CD4-positive, alpha-beta T cell treated with Interleukin-4 for 4 hours (primary cell): ENCODE measurements at places on chromosomes 11 and 22.

DNA sequence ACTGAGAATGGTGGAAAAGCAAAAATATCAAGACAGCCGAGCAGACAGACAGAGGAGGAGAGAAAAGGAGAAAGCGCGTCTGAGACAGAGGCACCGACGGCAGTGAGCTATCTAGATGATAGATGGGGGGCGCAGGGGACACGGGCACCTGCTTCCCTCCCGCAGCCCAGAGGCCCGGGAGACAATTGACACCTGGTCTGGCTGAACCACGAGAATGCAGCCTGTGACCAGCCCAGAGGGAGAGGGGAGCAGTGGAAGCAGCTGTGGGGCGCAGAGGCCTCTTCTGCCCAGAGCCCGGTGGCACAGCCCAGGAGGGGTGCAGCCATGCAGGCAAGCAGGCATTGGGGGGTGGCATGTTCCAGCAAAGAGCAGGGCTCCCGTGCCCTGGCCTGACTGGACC lies 48.2 kb downstream of the ELFN2 start:
- no peak for DNase-seq

DNA sequence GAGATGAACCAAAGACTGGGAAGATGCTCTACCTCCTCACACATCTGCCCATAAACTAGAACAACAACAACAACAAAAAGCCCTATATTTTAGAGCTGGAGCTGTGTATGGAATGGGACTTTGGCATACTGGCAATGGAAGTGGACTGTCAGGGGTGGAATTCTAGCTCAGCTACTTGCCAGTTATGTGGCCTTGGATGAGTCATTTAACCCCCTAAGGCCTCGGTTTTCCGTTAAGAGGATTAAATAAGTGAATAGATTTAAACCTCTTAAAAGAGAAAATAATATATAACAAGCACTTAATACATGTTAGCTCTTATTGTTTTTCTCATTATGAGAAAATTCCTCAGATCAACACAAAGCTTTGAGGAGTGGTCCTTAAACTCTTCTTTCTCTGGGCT lies 195.0 kb downstream of the KIF18A start:
- DNase-seq = no peak

- DNase-seq = no peak
These were observed 467.7 kb upstream of the FAT3 start for GRCh38 chr11:91756829-91757480.

DNA sequence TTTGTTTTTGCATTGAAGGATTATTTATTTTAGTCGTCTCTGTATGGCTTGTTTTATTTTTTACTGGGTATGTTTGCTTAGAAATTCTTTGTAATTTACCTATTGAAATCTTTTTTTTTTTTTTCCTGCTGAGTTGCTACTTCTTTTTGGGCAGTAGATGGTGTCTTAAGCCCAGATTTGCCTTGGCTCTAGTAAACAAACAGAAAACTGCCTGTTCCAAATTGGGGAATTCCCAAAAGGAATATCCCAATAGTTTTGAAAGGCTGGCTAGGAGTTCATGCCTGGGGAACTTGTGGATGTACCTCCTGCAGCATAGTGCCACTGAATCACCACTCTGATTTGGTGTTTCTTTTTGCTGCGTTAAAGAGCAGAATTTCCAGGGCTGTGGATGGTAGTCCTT lies 17.7 kb downstream of the PAMR1 start:
- DNase-seq = no peak

GRCh38 chr11:44528103-44528502 lies 37.4 kb upstream of the CD82 start:
- DNase-seq = no peak
